ENCODE measurements at places on chromosomes 12 and 14.

GRCh38 chr14:105397350-105397931 lies 897 bp upstream of the TEX22 start:
- no peak for DNase-seq

DNA sequence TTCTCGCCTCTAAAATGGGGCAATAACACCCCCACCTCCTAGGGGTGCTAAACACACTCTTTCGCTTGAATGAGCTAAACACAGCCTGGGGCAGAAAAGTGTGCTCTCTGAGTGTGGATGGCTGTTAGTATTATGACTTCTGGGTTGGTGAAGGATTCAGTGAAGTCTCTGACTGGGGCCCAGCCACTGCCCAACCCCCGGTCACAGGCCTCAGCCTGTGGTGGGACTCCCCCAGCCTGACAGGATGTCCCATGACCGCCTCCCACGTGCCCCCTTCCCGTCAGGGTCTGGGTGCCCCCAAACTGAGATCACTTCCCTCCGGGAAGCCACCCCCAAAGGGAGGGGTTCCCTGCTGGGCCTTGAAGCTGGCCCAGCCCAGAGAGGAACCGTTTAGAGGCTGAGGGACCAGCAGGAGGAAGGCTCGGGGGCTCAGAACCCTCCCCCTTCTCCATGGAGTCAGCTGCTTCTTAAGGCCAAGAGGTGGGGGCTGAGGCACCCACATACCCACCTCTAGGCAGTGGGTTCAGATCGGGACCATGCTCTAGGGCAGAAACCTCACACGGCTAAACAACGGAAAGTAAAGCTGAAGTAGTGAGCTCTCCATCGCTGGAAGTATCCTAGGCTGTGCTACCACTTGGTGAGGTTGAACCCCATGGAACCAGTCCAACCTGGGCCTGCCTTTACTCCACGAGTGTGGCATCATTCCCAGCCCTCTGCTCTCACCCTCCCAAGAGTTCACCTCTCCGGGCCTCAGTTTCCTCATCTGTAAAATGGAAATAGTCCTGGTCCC lies 13.8 kb downstream of the DTX1 start:
- DNase-seq: peak; percentile 64

DNA sequence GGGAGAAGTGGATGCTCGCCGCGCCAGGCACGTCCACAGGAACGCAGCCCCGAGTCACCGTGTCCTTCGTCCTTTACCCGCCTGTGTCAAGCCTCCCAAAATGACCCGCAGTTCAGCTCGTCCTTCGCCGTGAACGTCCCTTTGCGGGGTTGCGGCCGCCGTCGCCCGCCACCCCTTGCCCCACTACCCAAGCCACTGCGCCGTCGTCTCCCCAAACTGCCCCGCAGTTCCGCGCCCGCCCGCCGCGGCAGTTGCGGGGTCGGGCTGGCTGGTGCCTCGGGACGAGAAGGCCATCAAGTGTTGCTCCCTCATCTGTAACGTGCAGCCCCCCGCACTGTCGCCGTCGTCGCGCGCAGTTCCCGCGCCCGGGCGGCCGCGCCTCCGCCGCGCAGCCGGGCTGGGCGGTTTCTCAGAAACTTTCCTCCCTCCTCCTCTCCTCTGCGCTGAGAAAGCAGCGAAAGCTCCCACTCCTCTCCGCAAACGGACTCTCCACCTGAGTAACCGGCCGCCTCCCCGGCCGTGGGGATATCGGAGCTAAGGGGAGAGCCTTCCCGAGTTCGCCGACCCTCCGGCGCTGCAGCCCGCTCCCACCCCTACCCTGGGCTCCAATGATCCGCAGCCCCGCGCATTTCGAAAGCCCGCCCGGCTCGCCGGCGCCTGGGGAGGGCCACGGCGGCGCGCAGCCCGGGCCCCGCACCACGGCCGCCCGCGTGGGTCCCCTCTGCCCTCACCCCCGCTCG lies 6.7 kb downstream of the CDKN1B start:
- DNase-seq: peak; percentile 54

GRCh38 chr12:30794591-30795409 lies 40.0 kb upstream of the CAPRIN2 start:
- no peak for DNase-seq

GRCh38 chr12:13085968-13086686 lies 17.3 kb downstream of the GSG1 start:
- DNase-seq: no peak

DNA sequence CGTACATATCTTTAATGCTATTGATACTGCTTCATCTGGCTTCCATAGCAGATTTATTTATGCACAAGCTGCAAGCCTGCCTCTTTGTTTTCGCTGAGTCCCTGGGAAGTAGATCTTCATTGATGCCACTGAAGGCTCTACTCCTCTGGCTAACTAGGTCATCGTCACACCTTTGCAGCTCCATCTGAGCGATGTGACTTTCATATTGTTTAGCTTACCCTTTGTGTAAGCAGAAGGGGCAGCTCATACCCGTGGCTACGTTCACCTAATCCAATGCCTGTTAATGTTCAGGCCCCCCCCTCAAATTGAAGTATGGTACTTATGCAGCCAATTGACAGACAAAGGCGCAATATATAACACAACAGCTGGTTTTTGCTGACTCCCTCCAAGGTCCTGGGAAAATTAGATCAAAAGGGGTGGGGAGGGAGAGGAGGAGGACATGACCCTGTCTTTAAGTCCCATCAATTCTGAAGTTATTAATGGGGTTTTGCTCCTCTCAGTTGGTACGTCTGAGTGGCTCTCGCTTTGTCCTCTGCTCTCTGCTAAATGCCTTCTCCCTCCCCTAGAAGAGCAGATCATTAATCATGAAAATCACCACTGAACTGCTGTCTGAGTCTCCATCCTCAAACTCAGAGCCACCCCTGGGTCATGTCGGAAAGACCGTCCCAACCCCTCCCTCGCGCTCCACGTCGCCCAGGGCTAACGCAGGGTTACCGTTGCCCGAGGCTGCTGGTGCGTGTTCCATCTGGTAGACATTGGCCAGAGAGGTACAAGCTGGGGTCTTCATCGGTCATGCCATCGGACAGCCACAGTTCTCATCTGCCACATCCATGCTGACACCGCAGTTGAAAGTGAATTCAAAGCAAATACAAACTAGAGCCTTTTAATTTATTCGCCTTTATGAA lies 128.8 kb downstream of the ADGRD1 start:
- no peak for DNase-seq

DNA sequence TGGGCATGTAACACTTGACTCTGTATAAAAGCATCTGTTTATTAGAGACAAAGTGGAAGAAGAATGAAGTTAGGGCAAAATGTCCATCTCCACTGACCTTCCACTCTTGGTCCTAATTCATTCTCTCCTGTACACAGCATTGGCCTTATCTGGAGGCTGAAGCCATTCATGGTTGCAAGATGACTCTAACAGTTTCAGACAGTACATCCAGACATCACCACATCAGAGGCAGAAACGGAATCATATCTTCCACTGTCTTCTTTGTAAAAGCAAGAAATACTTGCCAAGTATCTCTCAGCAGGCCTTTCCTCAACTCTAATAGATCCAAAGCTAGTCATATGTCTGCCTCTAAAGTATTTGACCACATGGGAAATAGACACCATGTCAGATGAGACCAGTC lies 41.1 kb downstream of the PTHLH start:
- DNase-seq: no peak

Data from CD4-positive, alpha-beta T cell treated with Interleukin-21 for 1 hour (primary cell).